SK-MEL-5 (cell line): ENCODE measurements at places on chromosomes 3 and 15. TPM values are rescaled to one million over a fixed set of nuclear protein-coding genes. Genes with fewer than 3 reads are reported as not detected.

PPARG gene
- 3.2 and 3.3 TPM in 2 replicates for total RNA-seq

GCHFR gene
- total RNA-seq = 0.82 and 1.3 TPM in 2 replicates

STAC gene
- 2.2 TPM in 1 of 2 replicates, not detected in the other for total RNA-seq

LDHAL6B gene
- total RNA-seq = not detected in 2 replicates

TLR9 gene
- total RNA-seq = not detected in 2 replicates

FOXB1 gene
- not detected in 2 replicates for total RNA-seq

SEMA6D gene
- total RNA-seq = 7.5 and 9.6 TPM in 2 replicates

MRPL47 gene
- total RNA-seq = 61.5 and 65.0 TPM in 2 replicates
